ENCODE measurements at places on chromosomes 13 and 19.

GRCh38 chr13:23443878-23444277, 10.4 kb upstream of the SACS start:
- no peak for DNase-seq

DNA sequence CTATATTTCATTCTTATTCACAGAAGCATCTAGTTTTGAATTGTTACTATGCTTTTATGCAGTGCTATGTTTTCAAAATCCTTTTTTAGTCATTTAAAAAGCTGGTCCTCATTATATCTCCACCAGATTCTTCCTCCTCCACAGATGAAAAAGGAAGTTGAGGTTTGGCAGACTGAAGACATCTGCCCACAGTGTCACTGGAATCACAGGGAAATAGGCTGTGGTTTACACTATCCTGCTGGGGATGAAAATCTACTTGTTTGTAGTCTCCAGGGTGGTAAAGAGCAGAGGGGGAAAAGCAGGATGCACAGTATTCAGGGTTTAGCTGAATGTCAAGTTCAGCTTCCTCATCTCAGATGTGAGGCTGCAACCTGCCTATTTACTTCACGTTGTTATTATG, 351.2 kb downstream of the DNAJC15 start:
- DNase-seq = no peak

GRCh38 chr13:106115081-106115480, 420.4 kb downstream of the EFNB2 start:
- no peak for DNase-seq

DNA sequence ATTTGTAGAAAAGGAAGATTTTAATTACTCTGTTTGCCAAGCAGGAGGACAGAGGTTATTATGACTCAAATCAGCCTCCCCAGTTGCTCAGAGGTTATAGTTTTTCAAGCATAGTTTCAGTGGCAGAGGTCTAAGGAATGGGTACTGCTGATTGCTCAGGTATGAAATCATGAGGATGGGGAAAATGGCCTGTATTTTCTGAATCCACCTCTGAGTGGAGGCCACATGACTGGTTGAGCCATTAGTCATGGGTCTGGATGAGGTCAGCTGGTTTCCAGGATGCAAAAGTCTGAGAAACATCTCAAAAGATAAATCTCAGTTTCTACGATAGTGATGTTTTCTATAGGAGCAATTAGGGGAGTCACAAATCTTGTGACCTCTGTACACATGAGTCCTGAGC, 62.8 kb upstream of the CEACAM8 start:
- DNase-seq = no peak

GRCh38 chr19:49210108-49210900, 52.7 kb downstream of the TRPM4 start:
- DNase-seq = peak; percentile 91

DNA sequence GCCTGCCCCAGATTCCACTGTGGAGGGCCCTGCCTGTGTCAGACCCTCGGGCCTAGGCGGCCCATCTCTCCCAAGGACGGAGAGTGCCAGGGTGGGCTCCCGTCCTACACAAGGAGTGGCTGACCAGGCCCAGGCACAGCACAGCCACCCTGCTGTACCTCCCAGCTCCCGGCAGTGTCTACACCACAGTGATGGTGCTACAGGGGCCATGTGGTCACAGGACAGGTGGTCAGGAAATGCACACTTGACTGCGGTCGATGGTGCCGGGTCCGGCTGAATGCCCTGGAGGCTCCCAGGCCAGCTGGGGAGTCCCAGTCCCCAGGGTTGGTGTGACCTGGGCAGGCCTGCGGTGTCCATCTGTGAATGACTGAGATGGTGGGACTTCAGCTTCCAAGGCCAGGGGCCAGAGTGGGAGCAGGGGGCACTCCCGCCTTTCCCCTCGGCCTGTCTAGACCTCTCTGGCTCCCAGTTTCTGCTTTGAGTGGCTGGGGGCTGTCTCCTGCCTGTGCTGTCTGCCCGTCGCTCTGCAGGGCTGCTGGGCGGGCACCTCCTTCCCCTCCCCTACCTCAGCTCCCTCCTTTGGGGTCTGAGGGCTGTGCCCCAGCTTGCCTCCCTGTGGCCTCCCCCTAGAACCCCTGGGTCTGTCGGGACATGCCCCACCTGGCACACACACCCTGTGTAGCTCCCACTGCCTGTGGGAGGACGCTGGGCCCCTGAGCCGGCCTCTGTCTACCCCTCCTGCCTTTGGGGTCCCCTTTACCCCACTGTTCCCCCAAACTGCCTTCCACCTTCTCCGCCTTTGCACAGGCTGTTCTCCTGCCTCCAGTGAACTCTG, 12.5 kb downstream of the DDA1 start:
- DNase-seq = no peak

GRCh38 chr13:30787738-30788525, 52.6 kb downstream of the ALOX5AP start:
- DNase-seq = no peak

DNA sequence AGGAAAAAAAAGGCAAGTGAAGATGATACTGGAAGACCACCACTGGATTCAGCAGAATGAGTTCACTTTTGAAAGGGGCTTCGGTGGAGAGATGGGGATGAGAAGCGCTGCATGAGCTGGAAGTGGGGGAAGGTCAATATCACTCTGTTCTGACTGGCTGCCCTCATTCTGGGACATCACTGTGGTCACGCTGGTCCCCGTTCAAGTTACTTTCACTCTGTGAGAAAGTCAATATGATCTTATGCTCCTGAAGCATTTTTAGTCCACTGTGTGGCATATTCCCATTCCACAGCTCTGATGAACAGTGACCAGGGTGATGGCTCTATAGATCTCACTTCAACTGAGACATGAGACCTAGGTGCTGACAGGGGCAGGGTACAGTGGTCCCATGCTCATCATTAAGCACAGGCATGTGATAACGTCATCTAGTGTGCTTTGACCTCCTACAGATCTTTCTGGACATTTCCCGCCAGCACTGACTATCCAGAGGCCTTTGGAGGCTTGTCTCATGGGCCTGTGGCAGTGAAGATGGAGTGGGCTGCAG, 40.2 kb upstream of the GPR183 start:
- DNase-seq = no peak

GRCh38 chr13:55566334-55566733, 1574.4 kb upstream of the PRR20A start:
- DNase-seq = no peak

DNA sequence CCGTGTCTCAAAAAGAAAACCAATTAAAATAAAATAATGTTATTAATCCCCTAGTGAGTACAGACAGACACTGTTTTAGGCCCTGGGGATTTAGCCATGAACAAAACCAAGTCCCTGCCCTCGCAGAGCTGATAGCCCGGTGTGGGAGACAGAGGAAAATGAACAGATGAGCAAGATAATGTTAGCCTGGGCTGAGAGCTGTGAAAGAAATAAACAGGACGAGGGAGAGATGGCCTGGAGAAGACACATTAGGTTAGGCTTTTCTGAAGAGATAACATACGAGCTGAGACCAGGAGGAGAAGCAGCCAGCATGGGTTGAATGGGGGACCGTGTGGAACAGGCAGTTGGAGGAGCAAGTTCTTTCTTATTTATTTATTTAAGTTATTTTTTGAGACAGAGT, 9.0 kb downstream of the RELB start:
- no peak for DNase-seq

GRCh38 chr19:30017172-30017571, 75.1 kb downstream of the URI1 start:
- no peak for DNase-seq

- no peak for DNase-seq
Observed at GRCh38 chr19:29383696-29384095, 142.1 kb upstream of the VSTM2B start.

- DNase-seq = peak; percentile 98
Observed at GRCh38 chr19:12333162-12334159, at the start of gene ZNF563. Gene ZNF563, minus strand, starts transcription at chr19:12333633. Its CDS starts 151 bp downstream, at chr19:12333482.

GRCh38 chr13:27972478-27972820, 3.3 kb upstream of the CDX2 start:
- no peak for DNase-seq

DNA sequence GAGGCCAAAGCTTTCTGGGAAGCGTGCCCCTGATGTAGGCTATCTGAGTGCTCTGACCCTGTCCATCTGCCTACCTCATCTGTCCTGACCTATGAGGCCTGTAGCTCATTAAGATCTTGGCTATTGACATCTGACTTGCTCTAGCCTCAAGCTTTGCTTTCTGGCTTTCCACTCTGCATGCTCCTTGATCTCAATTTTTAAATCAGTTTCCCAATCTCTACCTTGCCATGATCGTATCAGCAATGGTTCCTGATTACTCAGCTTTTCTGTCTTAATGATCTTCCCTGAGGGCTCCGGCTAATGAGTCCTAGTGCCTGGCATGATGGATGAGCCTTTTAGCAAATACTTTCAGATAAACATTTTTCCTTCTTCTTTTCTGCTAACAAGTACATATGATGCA, 262.0 kb downstream of the NDFIP2 start:
- DNase-seq = no peak

GRCh38 chr13:42011601-42012350, 36.7 kb upstream of the DGKH start:
- DNase-seq = no peak

DNA sequence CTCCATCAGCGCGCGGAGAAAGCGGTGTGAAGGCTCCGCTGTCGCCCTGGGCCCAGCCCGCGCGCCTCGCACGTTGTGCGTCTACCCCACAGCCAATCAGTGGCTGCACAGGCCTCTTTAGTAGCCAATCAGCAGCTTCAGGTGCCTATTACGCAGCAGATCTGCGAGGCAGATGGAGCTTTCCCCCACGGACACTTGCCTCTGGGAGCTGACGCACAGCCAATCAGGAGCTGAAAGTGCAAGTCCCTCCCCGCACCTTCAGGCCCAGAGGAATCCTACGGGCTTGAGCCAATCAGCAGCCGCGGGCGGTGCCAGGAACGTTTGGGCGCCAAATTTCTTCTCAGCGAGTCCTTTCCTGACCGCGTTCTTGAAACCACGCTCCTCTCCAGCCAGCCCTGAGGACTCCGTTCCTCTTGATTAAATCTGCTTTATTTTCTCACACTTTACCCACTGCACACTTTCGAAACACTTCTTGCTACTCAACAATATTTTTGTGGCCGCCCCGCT, 39.9 kb downstream of the SIGLEC7 start:
- DNase-seq = no peak

DNA sequence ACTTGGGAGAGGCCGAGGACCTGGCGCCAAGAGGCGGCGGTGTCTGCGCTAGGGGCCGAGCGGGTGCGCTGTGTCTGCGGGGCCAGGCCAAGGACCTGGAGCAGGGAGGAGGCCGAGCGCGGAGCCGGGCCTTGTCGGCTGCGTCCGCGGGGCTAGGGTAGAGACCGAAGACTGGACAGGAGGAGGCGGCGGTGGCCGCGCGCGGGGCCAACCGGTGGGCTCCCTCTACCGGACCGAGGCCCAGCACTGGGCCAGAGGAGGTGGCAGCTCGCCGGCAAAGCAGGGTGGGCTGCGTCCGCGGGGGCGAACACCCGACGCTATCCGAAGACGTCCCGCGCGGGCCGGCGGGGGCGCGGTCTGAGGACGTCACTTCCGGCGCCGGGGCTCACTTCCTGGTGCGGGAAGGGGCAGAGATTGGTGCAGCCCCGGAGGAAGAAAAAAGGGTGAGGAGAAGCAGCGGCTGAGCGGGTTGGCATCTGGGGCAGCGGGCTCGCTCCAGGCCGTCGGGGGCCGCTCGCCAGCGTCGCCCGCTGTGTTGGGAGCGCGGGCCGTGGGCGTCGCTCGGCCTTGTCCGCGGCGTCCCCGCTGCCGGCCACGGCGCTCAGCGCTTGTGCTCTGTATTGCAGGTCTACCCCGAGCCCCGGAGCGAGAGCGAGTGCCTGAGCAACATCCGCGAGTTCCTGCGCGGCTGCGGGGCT, 38.3 kb downstream of the ARHGEF7 start:
- peak; percentile 94 for DNase-seq

GRCh38 chr19:29967623-29968022, 25.6 kb downstream of the URI1 start:
- no peak for DNase-seq

GRCh38 chr19:35692010-35692409, 12.3 kb upstream of the ZBTB32 start:
- no peak for DNase-seq

GRCh38 chr19:50705422-50706019, 14.1 kb downstream of the SHANK1 start:
- DNase-seq = no peak
